Renal pelvis (tissue), 12 donors: ENCODE measurements at places on chromosomes 2 and 18. TPM values are rescaled to one million over a fixed set of nuclear protein-coding genes. Genes with fewer than 3 reads are reported as not detected.

DNA sequence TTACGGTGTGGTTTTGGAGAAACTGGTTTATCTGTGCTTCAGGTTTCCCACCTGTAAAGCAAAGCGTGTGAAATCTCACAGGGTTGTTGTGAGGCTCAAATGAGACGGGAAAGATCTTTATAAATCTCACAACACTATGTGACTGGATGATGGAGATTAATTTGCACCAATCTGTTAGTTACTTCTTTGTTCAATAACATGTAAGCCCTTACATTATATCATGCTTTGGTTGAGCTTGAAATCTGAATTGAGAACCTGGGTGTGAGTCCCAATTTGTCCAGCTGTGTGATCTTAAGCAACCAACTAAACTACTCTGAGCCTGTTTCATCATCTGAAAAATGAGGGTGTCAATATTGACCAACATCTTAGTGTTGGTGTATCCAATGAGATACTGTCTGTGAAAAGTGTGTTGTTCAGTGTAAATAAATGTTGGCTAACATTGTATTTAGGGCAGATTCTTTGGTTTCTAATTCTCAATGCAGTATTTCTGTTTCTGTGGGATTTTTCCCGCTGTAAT is 741 bp upstream of the GCKR start:
- DNase-seq: no peak

DNA sequence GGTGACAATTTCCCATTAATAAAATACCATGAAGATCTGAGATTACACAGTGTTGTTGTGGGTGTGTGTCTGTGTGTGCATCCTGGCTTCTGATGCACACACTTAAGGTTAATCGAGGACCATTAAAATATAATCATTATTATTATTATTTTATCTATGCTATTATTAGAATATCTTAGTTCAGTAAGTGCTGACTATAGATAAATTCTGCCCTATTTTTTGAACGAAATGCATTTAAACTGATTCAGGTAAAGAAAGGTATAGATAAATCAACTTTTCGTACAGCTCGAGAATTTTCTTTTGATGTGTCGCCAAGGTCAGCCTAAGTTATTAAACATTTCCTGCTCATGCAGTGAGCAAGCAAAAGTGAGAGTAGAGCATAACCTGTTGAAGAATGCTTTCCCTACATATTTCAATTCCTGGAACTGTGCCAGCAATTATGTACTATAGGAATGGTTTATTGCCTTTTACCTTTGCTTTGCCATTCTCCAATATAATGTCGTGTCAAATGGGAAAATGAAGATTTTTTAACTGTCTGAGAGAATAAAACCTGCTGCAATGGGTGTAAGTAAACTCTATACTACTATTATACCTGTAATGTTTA is 25.8 kb downstream of the KCNJ3 start:
- DNase-seq: no peak

- DNase-seq: no peak
These were observed 13.4 kb downstream of the PPP1R7 start for GRCh38 chr2:241163601-241164118.

DNA sequence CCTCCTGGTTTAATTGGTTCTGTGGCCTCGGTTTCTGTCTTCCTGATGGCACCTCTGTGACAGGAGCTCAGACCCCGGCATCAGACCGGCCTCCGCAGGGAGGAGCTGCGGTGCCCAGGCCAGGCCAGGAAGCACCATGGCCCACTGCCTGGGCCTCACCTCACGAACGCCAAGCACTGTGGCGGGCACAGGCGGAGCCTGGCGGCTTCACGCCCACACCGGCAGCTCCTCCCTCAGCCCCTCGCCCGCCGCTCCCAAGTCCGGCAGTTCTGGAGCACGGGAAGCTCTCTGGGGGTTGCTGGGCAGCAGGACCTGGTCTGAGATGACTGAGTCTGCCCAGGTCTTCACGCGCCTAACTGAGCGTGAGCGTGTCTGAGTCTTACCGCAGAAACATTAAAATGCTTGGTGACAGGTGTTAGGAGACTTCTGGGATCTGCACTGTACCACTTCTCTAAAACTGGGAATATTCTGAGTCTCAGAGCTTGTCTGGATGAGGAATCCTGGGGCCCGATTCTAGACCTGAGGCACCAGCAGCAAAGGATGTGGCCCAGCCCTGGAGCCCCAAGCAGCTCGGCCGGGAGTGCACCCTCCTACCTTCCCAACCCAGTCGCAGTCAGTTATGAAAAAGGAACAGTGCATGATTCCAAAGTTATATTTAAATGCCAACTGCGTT is 21.9 kb downstream of the RTP5 start:
- no peak for DNase-seq

- DNase-seq: no peak
These were observed 23.8 kb downstream of the WDR75 start for GRCh38 chr2:189465076-189465475.

CTAGE1 gene
- 0.03 TPM for polyA plus RNA-seq

IL1R2 gene
- 0.28 TPM for polyA plus RNA-seq
